GM18507 (cell line): ENCODE measurements at places on chromosomes 1 and 21.

- DNase-seq: no peak
Observed at GRCh38 chr1:9538669-9539164, 548 bp upstream of the SLC25A33 start.

DNA sequence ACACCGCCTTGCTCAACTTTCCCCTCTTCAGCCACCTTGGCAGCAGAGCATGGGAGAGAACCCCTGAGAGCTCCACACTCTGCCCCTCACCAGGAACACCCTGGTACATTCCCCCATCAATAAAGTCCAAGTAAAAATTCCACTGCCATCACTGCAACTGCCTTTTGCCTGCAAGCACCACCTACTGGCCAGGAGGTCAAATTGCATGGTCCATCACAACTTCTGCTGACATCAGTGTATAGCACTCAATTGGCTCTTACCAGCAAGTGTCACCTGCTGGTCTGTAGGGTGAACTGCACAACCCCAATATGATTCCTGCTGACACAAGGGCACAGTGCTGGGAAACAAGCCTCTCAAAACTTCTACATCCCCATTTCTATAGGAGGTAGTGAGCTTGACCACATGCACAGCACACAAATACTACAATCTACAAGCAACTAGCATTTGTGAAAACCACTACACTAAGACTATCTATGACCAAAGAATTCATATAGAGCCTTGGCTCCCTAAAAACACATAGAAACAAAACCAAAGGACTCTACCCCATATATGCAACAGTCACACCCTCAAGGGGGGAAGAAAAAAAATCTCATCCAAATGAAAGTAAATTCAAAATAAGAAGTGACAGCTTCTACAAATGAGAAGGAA is 69.2 kb downstream of the FASLG start:
- DNase-seq: no peak

DNA sequence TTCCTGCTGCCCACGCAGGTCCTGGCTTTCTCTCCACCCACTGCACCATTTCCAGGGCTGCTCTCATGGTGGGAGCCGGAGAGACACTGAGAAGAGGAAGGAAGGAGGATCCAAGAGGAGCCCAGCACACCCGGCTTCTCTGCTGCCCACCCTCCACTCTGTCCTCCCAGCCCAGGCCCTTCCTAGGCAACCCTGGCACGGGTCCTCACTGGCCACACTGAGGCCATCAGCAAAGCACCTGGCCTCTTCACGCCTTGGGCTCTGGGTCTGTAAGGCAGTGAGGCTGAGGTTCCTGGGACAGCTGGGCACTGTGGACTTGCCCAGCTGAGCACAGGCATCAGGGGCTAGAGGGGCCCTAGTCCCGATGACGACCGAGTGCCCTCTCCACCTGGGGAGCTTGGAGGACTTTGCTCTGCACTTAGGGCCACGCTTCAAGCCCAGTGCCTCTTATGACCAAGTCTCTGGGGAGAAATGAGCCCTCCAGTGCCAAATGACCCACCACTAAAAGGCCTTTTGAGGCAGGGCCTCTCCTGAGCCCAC is 43.1 kb downstream of the PDE9A start:
- no peak for DNase-seq

DNA sequence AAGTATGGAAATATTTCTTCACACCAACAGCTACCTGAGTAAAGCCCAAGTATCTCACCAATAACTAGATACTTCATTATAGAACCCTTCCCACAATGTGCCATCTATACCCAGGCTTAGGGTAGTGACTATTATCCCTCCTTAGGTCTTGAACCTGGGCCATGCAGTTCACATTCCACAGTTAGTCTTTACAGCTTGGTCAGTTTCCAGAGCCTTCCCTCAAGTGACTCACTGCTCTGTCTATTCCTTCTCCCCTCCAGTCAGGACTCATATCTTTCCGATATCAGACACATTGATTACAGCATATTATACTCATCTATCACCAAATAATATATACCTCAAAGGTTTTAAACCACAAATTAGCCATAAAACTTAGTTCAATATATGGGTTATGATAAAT is 23.6 kb downstream of the VAMP4 start:
- DNase-seq: no peak

DNA sequence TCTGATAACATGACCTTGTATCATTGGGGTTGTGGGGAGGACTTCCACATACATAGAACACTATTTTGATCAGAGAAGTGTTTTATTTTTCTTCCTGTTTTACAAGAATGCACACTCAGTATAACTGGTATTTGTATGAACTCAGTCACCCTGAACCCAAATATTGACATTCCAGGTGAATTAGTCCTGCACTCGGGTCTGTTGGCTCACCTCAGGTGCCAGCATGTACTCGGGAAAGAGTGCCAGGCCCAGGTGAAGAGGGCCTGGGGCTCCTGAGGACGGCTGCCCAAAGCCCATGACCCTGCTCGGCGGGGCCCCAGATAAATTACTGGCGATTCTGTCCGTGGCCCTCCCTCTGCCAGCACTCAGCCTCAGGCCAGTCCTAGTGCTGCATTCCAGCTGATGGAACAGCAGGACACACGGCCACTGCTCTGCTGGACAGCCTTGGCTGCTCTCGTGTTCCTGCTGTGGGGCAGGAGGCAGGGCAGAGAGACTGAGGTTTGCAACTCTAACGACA is 75.4 kb upstream of the TMPRSS2 start:
- DNase-seq: no peak

DNA sequence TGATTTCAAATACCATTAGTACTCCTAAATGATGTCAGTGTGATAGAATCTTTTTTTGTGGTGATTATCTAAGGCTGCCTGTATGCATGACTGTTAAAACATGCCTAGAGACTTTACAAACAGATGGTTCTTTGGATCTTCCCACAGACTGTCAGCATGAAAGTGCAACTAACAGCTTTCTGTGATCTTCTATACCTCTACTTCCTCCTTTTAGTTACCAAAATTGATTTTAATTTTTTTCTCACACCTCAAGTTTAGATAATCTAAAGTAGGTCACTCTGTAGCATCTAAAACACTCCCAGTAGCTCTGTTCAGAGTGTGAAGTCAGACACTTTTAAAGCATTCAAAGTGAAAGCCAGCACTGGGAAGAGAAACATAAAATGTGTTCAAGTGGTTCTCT is 534.5 kb downstream of the PTPRC start:
- peak; percentile 25 for DNase-seq
